Umbilical cord (tissue), 2 donors: ENCODE measurements at places on chromosomes 12 and 14.

DNA sequence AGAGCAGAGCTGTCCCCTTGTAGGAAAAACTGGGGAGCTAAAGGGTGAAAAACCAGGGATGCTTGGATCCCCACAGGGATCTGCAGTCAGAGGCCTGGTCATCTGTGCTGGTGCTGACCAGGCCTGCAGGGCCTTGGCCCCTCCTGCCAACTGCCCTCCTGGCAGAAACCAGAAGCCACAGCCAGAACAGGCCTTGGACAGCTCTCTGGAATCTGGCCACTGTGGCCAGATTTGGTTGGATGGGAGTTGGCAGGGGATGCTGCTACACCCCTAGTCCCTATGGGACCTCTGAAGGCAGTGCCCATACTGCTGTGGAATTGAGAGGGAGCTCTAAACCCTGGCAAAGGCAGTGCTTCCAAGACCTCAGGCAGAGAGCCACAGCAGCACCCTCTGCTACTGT lies 9.2 kb upstream of the GPX2 start:
- DNase-seq = no peak

GRCh38 chr12:75196865-75197264 lies 12.8 kb downstream of the KCNC2 start:
- no peak for DNase-seq

DNA sequence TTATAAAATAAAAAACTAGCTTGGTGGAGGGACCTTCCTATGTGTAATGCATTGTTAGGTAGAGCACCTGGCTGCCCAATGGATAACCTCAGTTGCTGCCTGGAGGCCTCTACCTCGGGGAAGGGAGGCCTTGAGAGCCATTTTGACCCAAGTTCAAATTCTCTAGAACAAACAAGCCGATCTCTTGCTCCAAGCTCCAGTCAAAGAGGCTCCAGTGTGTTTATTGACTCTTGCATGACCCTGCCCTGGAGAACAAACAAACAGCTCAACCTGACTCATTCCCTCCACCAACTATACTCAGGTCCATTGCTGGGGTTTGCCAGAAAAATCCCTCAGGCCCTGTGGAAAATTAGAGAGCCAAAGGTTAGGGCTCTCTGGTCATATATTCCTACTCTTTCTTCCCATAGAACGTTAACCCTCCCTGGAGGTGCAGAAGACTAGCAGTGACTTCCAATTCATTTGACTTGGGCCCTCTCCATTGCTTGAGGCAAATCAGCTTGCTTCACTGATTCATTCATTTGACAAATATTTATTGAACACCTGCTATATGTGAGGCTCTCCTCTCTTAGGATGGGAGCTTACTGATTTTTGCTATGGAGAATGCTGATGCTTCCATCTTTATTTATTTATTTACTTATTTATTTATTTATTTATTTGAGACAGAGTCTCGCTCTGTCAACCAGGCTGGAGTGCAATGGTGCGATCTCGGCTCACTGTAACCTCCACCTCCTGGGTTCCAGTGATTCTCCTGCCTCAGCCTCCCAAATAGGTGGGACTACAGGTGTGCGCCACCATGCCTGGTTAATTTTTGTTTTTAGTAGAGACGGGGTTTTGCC lies 73.7 kb upstream of the CISTR start:
- no peak for DNase-seq

DNA sequence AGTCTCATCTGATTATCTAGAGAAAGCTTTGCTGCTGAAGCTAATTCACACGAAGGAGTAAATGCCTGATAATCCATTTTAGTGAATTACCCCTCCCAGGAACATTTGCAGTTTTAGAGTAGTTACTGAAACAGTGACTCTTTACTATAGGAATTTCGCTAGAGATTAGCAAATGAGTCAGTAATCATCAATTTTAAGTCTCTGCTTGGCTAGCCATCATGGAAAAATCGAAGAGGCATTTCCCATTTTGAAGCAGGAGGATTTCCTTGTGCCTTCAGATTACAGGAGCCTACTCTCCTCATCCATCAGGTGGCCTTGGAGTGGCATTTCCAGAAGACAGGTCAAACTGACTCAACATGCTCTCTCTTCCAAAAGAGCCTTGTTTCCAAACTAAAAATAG lies 154.5 kb downstream of the EGLN3 start:
- no peak for DNase-seq

- DNase-seq = peak; percentile 89
Measured at GRCh38 chr12:19847294-19848059, 408.2 kb downstream of the AEBP2 start.

DNA sequence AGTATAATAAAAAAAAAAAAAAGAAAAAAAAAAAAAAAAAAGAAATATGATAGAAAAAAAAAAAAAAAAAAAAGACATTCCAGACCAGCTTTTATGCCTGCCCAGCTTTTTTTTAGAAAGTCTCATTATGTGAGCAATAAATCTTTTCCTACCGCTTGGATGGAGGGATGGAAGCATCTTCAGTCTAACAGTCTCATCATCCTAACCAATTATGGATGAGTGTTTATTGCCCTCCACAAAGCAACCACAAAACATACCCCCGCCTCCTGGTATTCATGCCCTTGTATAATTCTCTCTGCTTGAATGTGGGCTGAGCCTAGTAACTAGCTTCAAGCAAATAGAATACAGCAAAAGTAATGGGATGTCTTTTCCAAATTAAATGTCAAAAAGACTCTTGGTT lies 33.7 kb upstream of the ADAMTS20 start:
- DNase-seq = no peak

- peak; percentile 86 for DNase-seq
Measured at GRCh38 chr14:103118018-103118662, 5.1 kb upstream of the TNFAIP2 start.

- DNase-seq = peak; percentile 23
Measured at GRCh38 chr12:98618952-98619351, 25.5 kb downstream of the SLC25A3 start.

GRCh38 chr14:22588526-22589095 lies 413 bp downstream of the DAD1 start:
- DNase-seq = no peak

- DNase-seq = no peak
Measured at GRCh38 chr12:96143827-96144565, 50.2 kb upstream of the ELK3 start.

DNA sequence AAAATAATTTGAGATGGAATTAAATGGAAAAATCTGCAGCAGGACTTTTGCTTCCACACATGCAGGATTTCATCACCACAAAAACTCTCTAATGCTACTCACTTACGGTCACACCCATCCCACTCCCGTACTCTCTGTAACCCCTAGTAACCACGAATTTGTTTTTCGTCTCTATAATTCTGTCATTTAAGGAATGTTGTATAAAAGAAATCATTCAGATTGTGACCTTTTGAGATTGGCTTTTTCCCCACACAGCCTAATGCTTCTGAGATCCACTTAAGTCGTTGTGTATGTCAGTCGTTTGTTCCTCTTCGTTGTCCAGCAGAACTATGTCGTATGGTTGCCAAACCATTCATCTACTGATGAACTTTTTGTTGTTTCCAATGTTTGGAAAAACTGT lies 19.8 kb upstream of the PZP start:
- DNase-seq = peak; percentile 15

DNA sequence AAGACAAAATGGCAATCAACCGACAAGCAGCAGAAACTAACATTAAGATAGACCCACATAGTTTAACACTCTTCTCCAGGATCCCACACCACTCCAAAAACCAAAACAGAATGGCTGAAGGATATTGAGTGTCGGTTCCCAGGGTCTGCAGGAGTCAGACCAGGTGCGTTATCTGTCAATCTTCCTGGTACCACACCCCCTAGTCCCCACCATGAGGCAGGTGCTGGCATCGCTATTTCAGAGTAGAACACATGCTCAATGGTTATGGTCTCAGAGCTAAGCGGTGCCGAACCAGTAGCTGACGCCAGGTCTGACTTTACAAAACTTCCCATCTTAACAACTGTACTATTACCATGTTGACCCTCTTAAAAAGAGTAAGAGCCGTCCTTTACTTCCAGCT lies 10.2 kb downstream of the STX2 start:
- no peak for DNase-seq

- DNase-seq = no peak
Measured at GRCh38 chr12:946631-947030, 2.9 kb downstream of the RAD52 start.

GRCh38 chr12:114655934-114656749 lies 27.8 kb downstream of the TBX3 start:
- peak; percentile 90 for DNase-seq

- peak; percentile 23 for DNase-seq
Measured at GRCh38 chr12:81245907-81246570, 168.2 kb downstream of the ACSS3 start.

GRCh38 chr14:100979079-100979478 lies 75.6 kb upstream of the RTL1 start:
- DNase-seq = no peak

DNA sequence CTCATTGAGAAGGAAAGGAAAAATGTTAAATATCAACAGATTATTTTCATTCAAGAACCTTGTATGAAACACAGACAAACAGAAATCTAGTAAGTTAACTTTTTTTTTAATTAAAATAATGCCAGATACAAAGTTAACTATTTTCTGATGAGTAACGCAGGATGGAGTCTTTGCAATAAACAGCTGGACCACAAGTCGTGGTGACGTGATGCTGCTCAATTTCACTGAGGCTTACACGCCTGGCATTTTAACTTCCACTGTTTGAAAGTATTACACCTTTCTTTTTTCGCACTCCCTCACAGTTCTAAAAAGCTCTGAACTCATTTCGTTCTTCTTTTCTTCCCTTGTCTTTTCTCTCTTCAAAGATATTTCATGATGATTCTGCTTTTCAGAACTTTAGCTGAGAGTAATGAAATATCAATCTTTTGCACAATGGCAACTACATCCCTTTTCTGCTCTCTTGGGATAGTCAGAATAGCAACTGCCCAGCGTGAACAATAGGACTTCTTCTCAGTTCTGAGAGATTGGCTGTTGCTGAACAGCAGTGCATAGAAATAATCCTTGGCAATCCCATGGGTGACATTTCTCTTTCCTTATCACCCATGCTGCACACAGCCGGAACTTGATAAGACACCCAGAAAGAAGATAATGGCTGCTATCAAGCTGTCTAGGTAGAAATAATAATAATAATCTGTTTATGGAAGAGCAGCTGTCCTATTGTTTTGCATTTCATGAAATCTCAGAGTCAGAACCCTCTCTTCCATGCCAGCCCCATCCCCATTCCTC lies 160.5 kb downstream of the BTG1 start:
- DNase-seq = peak; percentile 21

DNA sequence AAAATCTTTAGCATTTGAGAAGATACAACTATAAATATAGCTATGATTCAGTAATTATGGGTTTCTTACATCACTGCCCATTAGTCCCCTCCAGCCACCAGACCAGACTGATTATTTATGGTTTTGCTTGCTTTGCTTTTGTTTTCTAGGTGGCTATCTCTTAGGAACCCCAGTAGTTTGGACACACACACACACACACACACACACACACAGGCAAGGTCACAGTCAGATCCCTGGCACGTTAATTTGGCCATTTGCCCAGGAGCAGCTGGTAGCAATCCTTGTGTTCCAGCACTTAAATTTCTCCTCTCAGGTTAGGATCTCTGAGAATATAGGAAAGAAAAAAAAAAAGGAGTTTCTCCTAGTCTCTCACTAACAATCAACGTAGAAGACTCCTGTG lies 90.2 kb upstream of the RESF1 start:
- DNase-seq = no peak

DNA sequence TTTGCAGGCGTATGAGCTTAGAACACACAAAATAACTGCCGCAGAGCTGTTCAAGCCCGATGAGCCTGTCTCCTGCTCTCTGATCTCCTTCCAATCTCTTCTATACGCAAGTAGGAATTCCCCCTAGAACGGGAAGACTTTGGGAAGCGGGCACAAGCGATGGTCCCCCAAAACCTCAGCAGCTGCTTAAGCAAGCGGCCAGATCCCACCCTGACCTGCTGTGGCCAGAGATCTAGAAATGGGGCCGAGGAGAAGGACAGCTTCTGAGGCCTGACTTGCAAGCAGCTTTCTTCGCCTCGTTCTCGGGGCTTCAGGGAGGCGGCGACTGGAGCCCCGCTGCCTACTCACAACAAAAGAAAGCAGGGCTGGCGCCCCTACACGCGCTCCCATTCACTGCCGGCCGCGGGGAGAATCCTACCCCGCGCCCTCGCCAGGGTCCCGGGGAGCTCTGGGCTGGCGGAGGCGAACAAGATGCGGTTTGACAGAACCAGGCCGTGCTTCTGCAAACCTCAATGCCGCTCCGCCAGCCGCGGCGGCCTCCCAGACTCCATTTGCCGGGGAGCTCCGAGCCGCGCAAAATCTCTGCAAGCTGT lies 922 bp downstream of the TBX5 start:
- peak; percentile 23 for DNase-seq

DNA sequence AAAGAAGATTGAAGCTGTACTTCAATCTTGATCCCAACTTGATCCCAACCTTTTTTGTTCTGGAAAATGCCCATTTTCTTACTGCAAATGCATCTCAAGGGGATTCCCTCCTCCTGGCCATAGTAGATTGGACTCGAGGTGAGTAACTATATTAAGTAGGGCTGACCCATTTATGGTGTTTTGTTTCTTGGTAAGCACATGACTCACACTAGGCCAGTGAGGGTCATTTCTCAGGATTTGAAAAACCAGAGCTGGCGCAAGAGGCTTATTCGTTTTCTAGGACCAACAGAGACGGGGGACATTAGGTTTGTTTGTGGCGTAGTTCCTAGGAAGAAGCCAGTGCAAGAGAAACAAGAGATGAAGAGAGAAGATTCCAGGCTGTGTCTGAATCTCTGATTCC lies 51.4 kb downstream of the MRPL42 start:
- DNase-seq = no peak

DNA sequence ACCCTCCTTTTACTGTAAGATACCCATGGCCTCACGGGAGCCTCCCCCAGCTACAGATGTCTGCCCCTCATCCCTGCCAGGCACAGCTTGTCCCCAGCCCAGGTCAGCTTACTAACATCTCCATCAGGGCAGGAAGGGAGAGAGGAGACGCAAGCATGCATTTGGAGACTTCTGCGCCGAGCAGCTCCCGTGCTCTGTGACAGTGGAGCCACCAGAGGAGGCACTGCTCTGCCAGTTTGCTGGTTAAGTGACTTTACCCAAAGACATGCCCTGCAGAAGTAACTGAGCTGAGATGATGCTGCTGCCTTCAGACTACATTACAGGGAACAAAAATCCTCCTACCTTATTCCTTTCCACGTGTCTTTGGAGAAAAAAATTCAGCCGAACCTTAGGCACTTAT lies 133.4 kb downstream of the ESRRB start:
- no peak for DNase-seq

DNA sequence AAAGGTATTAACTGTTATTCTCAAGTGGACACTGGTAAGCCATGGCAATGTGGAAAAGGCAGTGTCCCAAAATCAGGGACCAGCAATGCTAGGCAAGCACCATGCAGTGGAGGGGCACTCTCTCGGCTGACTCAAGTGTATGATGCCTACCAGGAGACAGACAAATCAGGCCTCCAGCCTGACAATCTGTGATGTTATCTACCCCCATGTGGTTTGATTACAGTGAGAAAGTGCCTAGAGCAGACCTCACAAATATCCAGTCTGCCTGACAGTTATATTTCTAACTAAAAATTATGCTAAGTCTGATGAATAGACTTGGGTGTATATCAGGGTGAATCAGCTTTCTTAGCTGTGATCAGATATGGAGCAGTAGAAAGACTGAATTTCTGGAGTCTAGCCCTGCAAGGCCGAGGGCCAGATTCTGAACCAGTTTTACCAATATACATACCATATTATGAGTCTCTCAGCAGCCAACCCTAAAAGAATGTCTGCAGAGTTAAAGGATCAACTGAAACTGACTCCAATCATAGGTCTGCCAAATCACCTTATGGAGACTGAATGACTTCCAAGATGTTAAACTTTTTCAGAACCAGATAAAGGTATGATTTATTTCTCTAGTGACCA lies 3.2 kb downstream of the PLBD1 start:
- peak; percentile 18 for DNase-seq
